Foreskin keratinocyte (primary cell): ENCODE measurements at places on chromosomes 12 and 14. TPM values are rescaled to one million over a fixed set of nuclear protein-coding genes. Genes with fewer than 3 reads are reported as not detected.

TSPAN19 gene
- total RNA-seq = 0.17 TPM in 1 of 2 replicates, not detected in the other

DTX1 gene
- total RNA-seq = not detected in 2 replicates

COL2A1 gene
- total RNA-seq = 0.07 and 0.10 TPM in 2 replicates

AMN gene
- 0.44 and 0.63 TPM in 2 replicates for total RNA-seq

RPS26 gene
- total RNA-seq = 833 and 866 TPM in 2 replicates

SOAT2 gene
- not detected in 2 replicates for total RNA-seq

SPTB gene
- 0.28 and 0.58 TPM in 2 replicates for total RNA-seq

RNU4-1 gene
- 4,069 and 6,144 TPM in 2 replicates for total RNA-seq

DHRS2 gene
- total RNA-seq = 0.17 and 0.18 TPM in 2 replicates

CCDC184 gene
- total RNA-seq = 0.35 and 1.4 TPM in 2 replicates

CSRP2 gene
- total RNA-seq = 21.6 and 38.5 TPM in 2 replicates

UBC gene
- total RNA-seq = 1,251 and 1,486 TPM in 2 replicates

LRTM2 gene
- not detected in 2 replicates for total RNA-seq

COA8 gene
- total RNA-seq = 46.2 and 46.5 TPM in 2 replicates

TAS2R43 gene
- 0.20 and 0.21 TPM in 2 replicates for total RNA-seq

POTEM gene
- total RNA-seq = not detected in 2 replicates

SLC2A13 gene
- 1.9 and 2.3 TPM in 2 replicates for total RNA-seq
